ENCODE measurements at places on chromosomes 2 and 18.

DNA sequence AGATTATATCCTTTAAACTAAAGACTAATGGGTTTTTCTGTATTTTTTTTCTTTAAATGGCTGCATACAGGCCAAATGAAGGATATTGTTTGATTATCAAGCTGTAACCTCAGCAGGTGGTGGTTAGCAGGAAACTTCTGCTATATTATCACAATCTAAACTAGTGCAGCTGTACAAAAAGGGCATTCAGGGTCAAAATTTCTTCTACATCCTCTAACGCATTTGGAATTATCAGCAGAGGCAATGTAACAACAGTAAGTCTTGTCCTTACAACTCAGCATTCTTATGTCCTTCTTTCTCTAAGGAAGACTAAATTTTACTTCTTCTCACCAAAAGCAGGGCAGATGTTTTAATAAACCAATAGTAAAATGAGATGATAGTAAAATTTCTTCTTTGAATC, 135.8 kb upstream of the FN1 start:
- DNase-seq, result no peak

DNA sequence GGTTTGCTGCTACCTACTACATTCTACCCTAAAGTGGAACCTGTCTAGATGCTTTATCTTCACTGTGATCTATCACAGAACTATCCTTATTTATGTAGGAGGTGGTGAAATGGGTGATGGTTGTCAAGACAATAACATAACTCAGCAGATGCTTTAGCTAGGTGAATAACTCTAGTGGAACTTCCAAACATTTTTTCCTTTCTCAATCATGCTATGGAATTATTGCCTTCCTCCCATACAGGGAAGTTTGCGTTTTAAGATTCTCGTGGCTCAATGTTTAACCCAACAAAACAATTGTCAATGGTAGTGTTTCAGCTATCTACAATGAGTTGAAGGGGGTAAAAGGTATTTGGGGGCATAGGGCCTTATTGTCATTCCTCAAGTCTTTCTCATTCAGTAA, 82.6 kb upstream of the GLI2 start:
- DNase-seq, result no peak

- DNase-seq, result no peak
These were observed 71.3 kb upstream of the SETBP1 start for GRCh38 chr18:44609181-44609941.

DNA sequence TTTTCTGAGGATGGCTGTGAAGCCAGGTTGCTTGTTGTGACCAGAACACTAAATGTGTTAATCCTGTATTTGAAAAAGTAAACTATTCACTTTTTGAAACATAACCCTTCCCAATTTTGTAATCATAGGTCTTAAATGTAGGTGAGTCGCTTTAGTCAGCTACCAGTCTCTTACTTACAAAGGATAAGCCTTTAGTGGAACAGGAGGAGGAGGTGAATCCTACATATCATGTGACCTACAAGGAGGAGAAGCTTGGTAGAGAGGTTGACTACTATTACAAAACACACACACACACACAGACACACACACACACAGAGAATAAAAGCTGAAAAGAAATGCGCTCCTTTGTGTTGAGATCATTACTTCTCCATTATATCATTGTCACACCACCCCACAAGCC, 59.9 kb upstream of the SPAG16 start:
- no peak for DNase-seq

DNA sequence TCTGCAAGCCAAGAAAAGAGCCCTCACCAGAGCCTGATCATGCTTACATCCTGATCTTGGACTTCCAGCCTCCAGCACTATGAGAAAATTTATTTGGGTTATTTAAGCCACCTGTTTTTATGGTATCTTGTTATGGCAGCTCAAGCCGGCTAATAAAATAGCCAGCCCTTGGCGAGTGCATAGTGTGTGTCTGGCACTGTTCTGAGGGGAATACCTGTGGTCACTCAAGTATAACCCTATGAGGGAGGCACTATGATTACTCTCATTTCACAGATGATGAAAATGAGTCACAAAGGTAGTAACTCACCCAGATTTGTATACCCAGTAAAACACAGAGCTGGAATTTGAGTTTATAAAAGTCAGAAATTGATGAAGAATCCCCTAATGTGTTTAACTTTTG, 556.9 kb upstream of the SETBP1 start:
- DNase-seq, result no peak

DNA sequence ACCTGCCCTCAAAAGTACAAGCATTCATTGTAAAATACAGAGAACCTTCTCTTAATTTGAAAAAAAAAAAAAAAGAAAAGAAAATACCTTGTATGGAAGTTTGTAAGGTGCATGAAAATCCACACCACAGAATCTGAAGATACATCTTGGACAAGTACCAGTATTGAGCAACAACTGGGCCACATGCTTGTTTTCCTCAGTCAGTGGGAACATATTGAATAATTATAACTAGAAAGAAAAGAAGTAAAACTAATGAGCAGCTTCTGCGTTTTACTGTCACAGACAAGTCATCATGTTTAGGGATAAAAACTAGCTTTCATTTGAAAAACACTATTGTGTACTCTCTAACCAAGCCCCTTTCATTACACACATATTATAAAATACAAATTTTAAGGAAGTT, 5.8 kb upstream of the PEX13 start:
- DNase-seq, result no peak

DNA sequence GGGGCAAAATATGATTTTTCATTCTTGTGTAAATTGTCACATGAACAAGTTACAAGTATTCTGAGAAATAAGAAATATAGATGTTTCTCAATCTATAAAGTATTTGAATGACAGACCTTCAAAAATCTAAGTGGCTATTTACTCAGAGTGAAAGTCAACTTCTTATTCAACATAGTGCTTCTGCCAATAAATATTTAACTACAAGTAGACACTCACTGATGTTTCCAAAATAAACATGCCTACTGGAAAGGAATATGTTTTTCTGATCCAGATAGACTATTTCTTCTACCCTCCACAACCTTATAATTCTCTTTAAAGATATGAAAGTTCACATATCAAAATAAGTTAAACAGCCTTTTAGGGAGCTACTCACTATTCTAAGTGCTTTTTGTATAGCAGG, 296.3 kb downstream of the DSC3 start:
- DNase-seq, result no peak

DNA sequence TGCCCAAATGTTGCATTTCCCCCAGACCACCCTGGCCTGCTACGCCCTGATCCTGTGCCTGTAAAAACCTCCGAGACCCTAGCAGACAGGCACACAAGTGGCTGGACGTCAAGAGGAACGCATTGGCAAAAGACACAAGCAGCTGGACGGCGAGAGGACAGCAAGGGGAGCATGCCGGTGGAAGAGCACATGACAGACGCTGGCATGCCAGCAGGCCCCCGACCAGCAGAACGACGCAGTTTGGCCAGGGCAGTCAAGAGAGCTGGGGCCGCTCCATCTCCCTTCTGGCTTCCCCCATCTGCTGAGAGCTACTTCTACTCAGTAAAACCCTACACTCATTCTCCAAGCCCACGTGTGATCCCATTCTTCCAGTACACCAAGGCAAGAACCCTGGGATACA, 42.1 kb downstream of the SAP130 start:
- DNase-seq, result no peak

GRCh38 chr2:66661253-66662173, 226.6 kb downstream of the MEIS1 start:
- DNase-seq, result no peak

- no peak for DNase-seq
These were observed 249.9 kb downstream of the PLCL1 start for GRCh38 chr2:198054299-198054698.

DNA sequence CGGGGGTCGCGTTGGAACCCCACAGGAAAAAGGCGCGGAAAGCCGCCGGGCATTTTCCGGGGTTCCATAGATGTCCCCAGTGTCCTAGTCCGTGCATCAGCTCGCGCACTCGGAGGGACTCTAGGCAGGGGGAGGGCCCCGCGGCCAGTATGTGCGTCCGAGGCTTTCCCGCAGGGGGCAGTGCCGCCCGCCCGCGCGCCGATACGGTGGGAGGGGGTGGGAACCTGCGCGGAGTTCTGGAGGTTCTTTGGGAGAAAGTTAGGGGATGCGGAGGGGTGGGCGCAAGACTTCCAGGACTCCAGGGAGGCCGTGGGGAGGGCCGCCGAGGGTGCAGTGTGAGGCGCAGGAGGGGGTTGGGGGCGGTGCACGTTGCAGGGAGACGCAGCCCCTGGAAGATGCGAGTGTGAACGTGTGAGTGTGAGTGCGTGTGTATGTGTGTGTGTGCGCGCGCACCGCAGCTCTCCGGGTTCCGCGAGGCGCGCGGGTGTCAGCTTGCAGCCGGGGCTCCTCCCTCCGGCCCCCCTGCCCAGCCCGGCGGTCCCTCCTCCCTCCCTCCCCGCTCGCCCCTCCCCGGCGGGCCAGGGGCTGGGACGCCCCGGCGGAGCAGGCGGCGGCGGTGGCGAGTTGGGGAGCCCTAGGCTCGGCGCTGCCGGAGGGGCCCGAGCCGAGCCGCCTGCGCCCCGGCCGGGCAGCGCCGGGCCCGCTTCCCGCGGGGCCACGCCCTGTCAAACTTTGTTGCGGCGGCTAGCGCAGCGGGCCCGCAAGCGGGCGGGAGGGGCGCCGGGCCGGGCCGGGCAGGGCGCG, at the start of gene TCF7L1:
TSS of gene TCF7L1 (plus strand) at position 559 of the 804 bp plus-strand sequence. CDS start 293 bp downstream, outside the sequence.
- peak; percentile 74 for DNase-seq

All from T1000 (cell line).